ENCODE measurements at places on chromosomes 3 and 15.

DNA sequence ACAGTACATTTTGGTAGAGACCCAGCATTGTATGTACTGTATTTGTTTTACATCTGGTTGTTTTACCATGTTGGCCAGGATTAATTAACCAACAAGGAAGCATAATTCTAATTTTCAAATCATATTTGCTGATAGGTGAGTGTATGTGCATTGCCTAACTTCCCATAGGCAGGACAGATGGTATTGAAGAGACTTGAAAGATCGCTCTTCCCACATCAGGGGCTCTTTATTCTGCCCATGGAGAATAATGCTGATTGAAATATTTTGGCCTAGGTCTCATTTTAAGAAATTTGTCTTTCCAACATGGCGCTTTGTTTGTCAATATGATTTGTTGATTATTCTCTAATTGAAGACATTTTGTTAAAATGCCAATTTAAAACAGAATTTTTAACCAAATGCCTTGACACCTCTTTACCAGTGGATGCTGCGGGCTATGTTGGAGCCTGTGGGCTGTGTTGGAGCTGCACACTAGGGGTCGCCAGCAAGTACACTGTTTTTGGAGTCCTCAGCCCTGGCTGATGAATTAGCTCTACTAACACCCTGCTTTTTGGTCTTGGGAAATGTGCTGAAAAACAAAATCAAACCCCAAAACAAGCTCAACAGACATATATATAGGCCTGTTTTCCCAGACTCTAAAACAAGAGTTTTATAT is 5.3 kb downstream of the P2RY12 start:
- no peak for DNase-seq

DNA sequence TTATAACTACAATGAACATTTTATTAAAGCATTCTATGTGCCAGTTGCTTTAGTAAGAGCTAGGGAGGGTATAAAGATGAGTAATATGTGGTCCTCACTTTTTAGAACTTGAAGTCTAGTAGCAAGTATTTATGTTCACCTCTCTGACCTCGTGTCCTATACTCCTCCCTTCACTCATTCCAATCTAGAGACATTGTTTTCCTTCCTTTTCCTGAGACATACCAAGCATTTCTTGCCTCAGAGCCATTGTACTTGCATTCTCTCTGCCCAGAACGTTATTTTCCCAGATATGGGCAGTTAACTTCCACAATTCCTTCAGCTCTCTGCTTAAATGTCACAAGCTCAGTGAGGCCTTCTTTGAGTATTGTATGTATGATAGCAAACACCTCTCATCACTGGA is 408.6 kb downstream of the PDCD6IP start:
- no peak for DNase-seq

DNA sequence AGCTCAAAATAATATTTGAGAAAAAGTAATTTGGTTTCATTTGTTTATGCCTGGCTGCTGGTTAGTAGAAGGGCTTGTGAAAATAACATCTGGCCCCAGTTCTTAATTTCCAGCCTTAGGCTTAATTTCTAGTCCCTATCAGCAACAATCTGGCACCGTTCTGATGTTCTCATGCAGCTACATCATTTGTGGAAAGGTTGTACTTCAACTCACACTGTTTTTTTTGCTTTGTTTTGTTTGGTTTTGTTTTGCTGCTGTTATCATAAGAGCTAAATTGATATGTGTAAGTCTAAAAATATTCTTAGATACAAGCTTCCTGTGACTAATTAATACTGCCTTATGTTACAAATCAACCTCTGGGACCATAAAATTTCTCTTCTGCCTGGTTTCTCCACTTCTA is 8.9 kb downstream of the CPA3 start:
- no peak for DNase-seq

- no peak for DNase-seq
Measured at GRCh38 chr3:111961461-111962164, 17.2 kb upstream of the ABHD10 start.

DNA sequence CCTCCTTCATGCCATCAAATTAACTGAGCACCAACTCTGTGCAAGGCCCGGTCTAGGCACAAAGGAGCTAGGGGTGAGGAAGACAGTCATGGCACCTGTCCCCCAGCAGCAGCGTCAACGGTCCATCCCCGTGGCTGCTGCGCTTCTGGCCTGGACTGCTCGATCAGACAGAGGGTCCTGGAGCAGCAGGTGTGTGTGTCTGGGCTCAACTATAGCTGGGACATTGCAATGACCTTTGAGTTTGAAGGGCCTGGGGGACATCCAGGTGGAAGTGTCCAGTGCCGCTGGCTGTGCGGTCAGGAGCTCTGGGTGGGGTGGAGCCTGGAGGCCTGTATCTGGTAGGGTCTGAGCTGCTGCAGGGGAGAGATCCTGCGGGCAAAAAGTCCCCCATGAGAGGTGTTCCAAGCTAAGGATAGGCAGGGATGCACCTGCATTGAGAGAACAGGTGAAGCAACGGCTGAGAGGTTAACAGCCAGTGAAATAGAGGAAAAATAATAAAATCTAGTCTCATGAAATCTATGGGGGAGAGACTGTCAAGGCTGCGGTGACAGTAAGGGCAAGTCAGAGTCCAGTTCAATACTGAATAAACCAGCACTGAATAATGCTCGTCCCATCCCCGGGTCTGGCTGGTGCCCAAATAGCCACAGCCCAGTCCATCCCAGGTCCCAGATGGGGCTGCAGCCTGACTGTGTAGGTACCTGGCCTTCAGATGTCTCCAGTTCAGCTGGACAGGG is 25.4 kb upstream of the SLC41A3 start:
- DNase-seq: no peak

- DNase-seq: no peak
Measured at GRCh38 chr3:27533718-27534573, 49.8 kb upstream of the SLC4A7 start.

GRCh38 chr15:68417051-68417450 is 14.9 kb downstream of the ITGA11 start:
- no peak for DNase-seq
